Testis (tissue), 5 donors: ENCODE measurements at places on chromosomes 2 and 18. TPM values are rescaled to one million over a fixed set of nuclear protein-coding genes. Genes with fewer than 3 reads are reported as not detected.

ATP6V1B1 gene
- total RNA-seq: 2.9 TPM

SNORC gene
- 14.5 TPM for total RNA-seq

DNA sequence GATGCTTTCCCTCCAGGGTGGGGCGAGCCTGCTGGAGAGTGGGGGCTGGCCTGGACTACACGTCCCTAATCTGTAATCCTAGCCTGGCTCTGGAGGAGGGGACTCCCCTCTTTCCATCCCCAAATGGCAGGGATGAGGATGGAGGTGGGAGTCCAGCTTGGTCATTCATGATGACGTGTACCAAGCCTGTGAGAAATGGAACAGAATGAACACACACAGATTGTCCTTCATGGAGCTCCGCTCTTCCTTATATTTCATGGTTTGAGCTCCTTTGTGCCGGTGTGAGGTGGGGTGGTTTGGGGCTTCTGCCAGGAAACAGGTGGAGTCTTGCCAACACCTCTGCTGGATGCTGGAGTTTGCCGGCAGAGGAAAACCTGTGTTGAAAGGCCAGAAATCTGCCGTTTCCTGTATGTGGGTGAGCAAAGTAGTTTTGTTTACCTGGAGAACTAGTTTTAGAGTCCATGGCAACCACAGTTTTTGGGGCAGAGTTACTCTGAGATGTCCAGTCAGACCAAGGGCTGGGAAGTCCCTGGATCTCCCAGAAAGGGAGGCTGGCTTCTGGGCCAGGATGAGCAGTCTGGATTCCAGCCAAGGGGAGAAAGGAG, 417.6 kb upstream of the MEX3C start:
- no peak for DNase-seq

TCF7L1 gene
- total RNA-seq: 6.7 TPM

- DNase-seq: no peak
These were observed 73.3 kb upstream of the OTOS start for GRCh38 chr2:240213476-240214421.

REG1B gene
- not detected for total RNA-seq
